Pancreas (tissue), 10 donors: ENCODE measurements at places on chromosomes 2 and 18. TPM values are rescaled to one million over a fixed set of nuclear protein-coding genes. Genes with fewer than 3 reads are reported as not detected.

GRCh38 chr2:224586127-224586695 lies 1.0 kb upstream of the CUL3 start:
- H3K4me3 ChIP-seq, result peak overlapping the region; percentile 48
- no peaks in the 10 kb centered on the region for H3K36me3 ChIP-seq
- no peak for DNase-seq
- H3K27me3 ChIP-seq, result no peaks in the 10 kb centered on the region
- H3K27ac ChIP-seq, result no peak overlapping the region

- H3K27me3 ChIP-seq, result no peaks in the 10 kb centered on the region
- H3K27ac ChIP-seq, result no peak overlapping the region
- no peak for DNase-seq
- H3K4me3 ChIP-seq, result no peak overlapping the region
These were observed 305.4 kb downstream of the LPIN1 start for GRCh38 chr2:12051831-12052230.

- DNase-seq, result no peak
- H3K27me3 ChIP-seq, result no peaks in the 10 kb centered on the region
- H3K4me3 ChIP-seq, result no peak overlapping the region
- no peaks in the 10 kb centered on the region for H3K4me1 ChIP-seq
- H3K36me3 ChIP-seq, result no peaks in the 10 kb centered on the region
These were observed 76.7 kb upstream of the SALL3 start for GRCh38 chr18:78902795-78903435.

GRCh38 chr18:58947136-58947732 lies 82.6 kb downstream of the ZNF532 start:
- H3K4me3 ChIP-seq, result no peak overlapping the region
- H3K36me3 ChIP-seq, result no peaks in the 10 kb centered on the region
- H3K4me1 ChIP-seq, result peaks cover 9% of the 10 kb centered on the region
- no peak overlapping the region for H3K27ac ChIP-seq

GRCh38 chr2:495745-496275 lies 181.4 kb downstream of the TMEM18 start:
- H3K4me3 ChIP-seq, result no peak overlapping the region
- DNase-seq, result no peak
- H3K4me1 ChIP-seq, result no peaks in the 10 kb centered on the region

DNA sequence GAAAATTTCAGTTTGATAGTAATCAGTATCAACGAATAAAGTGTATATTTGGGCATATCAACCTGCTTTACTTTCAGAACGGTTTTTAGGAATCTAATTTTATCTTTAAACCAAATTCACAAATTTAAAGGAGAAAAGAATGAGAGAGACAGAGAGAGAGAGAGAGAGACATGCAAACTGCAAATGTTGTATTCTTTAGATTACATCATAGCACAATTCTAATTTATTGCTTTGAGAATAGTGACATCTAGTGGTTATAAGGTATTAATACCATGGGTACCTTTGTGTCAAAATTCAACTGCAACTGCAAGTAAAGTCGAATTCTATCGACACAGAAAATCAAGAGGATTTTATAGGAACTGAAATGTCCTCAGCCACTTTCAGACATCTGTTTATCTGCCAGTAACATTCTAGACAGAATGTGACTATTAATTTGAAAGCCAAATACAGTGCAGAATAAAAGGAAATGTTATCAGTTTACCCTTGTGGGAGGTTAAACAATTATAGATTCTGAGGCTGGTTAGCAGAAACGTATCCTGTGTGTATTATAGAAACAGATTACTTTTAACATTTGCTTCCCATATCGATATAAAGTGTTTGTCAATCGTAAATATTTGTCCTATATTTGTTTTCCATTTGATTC lies 529.8 kb upstream of the VRK2 start:
- no peaks in the 10 kb centered on the region for H3K27me3 ChIP-seq
- no peak overlapping the region for H3K4me3 ChIP-seq
- no peaks in the 10 kb centered on the region for H3K4me1 ChIP-seq
- no peaks in the 10 kb centered on the region for H3K36me3 ChIP-seq
- no peak overlapping the region for H3K27ac ChIP-seq
- no peak for DNase-seq

DNA sequence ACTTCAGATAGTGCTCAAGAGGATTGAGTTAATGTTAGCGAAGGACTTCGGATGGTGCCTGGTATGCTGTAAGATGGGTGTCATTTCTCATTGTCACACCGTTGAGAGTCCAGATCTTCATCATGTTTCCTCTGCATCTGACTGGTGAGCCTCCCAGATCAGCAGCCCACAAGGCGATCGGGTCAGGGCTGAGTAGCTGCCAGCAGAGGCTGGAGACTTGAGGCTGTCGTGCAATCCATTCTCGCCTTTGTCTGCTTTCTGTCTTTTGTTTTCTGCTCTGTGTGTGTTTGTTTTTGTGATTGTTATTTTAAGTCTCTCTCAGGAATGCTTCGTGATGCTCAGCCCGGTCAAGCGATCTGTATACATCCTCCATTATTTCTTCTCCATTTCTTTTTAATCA lies 95.8 kb downstream of the TGOLN2 start:
- H3K27ac ChIP-seq, result no peak overlapping the region
- H3K4me3 ChIP-seq, result no peak overlapping the region
- H3K4me1 ChIP-seq, result no peaks in the 10 kb centered on the region

DNA sequence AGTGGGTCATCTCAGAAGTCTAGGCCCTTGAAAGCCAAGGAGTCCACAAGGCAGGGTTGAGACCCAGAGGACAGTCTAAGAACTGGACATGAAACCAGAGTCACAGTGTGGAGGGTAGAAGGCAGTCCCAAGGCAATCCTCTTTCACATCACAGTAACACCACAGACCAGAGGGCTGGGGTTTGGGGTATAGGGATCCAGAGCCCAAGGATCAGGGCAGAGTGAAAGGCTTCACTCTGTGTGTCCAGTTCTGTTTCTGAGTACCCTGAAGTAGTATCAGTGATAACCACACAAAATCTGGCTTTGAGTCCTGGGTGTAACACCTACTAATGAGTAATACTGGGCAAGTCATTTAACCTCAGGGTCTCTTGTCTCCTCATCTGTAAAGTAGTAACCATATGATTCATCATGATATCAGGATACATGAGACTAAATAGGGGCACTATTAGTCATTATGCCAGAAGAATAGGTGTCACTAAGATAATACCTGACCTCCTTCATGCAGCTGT lies 91.0 kb downstream of the ICA1L start:
- no peak overlapping the region for H3K4me3 ChIP-seq
- no peaks in the 10 kb centered on the region for H3K27me3 ChIP-seq
- H3K4me1 ChIP-seq, result peaks cover 6% of the 10 kb centered on the region
- no peak for DNase-seq
- H3K36me3 ChIP-seq, result no peaks in the 10 kb centered on the region
- H3K27ac ChIP-seq, result no peak overlapping the region

- H3K36me3 ChIP-seq, result no peaks in the 10 kb centered on the region
- H3K4me1 ChIP-seq, result no peaks in the 10 kb centered on the region
- DNase-seq, result no peak
- no peak overlapping the region for H3K4me3 ChIP-seq
- H3K27ac ChIP-seq, result no peak overlapping the region
These were observed 193.0 kb downstream of the RAB3GAP1 start for GRCh38 chr2:135245071-135245470.

DNA sequence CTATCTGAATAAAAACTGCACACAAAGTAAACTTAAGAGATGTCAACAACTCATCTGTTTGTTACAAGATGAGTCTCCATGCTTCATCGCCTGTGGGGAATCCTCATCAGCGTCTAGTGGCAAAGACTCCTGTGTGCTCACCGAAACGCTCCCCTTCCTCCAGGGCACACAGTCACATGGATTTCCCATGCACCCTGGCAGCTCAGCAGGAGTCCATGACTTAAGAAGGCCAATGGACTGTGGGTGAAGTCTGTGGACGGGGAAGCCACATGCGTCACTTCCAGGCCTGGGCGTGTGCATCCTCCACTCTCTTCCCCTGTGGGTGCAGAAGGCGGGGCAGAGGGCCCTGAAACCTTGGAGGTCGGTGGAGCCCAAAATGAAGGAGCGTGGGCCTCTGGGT lies 41.1 kb downstream of the ID2 start:
- H3K4me1 ChIP-seq, result no peaks in the 10 kb centered on the region
- H3K4me3 ChIP-seq, result no peak overlapping the region

DNA sequence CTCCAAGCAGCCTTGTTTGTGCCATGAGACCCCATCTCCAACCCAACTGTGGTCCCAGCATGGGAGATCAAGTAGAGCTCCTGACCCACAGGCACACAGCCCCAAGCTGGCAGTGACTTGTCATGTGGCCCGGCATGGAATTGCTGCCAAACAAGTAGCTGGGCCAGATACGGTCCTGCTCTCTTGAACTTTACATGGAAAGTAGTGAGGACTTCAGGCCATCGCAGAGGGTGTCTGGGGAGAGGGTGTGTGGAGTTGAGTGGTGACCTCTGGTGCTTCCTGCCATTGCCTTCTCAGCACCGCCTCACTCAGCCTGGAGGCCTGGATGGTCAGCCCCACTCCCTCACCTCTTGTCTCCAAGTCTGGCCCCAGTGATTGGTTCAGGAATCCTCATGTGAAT lies 10.9 kb upstream of the SLC4A3 start:
- no peaks in the 10 kb centered on the region for H3K27me3 ChIP-seq
- no peak overlapping the region for H3K4me3 ChIP-seq
- no peaks in the 10 kb centered on the region for H3K4me1 ChIP-seq
- DNase-seq, result no peak

The CWC22 gene
- 4.7 TPM for polyA plus RNA-seq

The C18orf32 gene
- polyA plus RNA-seq, result 49.7 TPM

The GPR55 gene
- 0.02 TPM for polyA plus RNA-seq

The PUS10 gene
- 1.6 TPM for polyA plus RNA-seq

The SLC4A3 gene
- 10.2 TPM for polyA plus RNA-seq

The LCLAT1 gene
- 2.0 TPM for polyA plus RNA-seq
